ENCODE measurements at places on chromosomes 4 and X. TPM values are rescaled to one million over a fixed set of nuclear protein-coding genes. Genes with fewer than 3 reads are reported as not detected.

GRCh38 chr4:188078116-188078515, 31.3 kb downstream of the TRIML2 start:
- no peak for DNase-seq

DNA sequence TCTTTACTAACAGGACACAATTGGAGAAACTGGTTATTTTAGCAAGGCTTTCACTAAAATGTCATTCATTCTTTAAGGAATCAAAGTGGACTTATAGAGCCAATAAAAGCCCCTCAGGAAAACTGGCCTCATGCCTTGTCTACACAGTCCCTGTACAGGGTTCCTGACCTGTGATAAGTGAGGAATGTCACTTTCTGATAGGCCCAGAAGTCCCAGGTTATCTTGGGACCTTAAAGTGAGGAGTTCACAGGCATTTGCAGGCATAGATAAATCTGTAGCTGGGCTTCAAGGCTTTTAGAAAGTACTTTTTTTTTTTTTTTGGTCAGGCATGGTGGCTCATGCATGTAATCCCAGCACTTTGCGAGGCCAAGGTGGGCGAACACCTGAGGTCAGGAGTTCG, 19.4 kb upstream of the STPG2 start:
- no peak for DNase-seq

DNA sequence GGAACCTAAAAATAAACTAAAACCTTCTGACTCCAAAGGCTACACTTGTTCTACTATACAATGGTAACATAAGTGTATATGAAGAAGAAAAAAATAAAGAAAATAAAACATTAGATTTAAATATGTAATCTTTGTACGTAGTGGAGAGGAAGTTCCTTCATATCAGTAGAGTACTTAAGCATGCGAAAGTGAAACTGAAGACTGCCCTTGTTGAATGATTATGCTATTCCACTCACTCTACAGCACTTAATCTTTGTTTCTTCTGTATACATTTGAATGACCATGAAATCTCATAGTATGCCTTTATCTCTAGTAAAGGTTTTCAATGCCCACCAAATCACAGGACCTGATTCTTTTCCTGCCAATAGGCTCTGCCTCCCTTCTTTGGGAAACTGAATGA, 78.9 kb downstream of the NDST3 start:
- no peak for DNase-seq

DNA sequence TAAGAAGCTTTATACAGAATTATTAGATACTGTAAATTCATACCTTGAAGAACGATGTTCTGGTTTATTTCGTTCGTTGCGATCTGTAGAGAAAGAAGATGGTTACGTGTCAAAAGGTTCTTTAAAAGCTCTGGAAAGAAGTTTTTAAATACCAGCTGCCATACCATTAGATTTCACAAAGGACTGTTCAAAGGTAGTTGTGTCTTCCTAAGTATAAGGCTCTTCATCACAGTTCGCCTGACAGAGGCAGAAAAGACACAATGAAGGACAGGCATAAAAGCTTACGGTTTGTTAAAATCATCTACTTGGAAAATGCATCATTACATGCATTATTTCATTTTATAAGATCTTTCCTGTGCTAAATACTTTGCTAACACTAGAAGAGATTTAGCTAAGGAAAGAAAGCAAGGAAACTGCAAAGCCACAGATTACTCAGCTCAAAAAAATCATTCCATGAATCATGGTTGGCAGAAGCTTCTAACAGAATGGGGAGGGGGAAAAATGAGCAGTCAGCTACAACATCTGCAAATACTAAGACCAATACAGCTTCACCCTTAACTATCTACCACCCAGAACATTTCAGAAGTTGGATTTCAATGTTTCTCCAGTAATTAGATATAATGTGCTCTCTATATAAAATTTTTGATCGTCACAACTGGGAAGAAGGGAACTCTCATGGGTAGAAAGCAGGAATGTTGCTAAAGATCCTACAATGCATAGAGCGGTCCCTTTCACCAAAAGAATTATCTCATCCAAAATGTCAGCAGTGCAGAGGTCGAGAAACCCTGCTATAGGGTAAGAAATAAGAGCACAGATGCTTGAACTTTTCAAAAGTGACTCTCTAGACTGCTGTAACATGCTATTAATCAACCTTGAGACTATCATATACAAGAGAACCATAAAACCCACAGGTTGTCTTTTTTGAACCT, 50.7 kb upstream of the PRSS48 start:
- DNase-seq: no peak

- DNase-seq: no peak
These were observed 159.1 kb upstream of the PITX2 start for GRCh38 chr4:110781944-110782343.

- DNase-seq: no peak
These were observed 24.2 kb downstream of the SULT1E1 start for GRCh38 chr4:69835766-69836165.

DNA sequence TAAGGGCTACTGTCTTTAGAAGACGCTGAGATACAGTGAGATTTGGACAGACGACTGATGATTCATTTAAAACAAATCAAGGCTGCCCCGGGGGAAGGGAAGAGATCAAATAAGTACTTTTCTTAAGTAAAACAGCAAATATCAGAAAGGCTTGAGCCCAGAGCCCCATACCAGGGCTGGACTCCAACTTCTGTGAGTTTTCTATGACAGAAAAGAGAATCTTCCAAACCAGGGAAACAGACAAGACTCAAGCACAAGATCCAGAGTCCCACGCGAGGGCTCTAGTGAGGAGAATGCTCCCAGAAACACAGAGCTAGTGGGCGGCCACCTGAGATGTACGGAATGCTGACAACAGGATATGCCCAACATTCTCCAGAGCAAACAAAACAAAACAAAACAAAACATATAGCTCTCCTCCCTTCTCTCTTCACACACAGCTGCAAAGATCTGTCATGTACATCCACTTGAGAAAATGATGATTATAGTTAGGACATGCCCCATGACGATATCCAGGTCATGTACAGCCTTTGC, 13.1 kb downstream of the ACSL1 start:
- no peak for DNase-seq

- peak; percentile 49 for DNase-seq
These were observed 33.7 kb upstream of the MSL3 start for GRCh38 chrX:11724122-11725017.

GRCh38 chrX:134023851-134024281, 38.5 kb upstream of the GPC3 start:
- DNase-seq: no peak

DNA sequence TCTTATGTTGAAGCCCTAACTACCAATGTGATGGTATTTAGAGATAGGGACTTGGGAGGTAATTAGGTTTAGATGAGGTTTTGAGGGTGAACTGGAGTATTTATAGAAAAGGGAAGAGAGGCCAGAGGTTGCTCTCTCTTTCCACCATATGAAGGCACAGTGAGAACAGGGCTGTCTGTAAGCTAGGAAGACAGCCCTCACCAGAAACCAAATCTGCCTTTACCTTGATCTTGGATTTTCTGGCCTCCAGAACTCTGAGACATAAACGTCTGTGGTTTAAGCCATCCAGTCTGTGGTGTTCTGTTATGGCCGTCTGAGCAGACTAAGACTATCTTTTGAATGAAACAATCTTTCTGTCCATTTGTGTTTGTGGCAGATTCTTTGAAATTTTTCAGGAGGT, 223.7 kb downstream of the PDHA2 start:
- no peak for DNase-seq

GRCh38 chr4:18733961-18734360, 712.4 kb upstream of the LCORL start:
- DNase-seq: no peak

Gene VSIG1
- total RNA-seq: not detected

Gene BMX
- 0.40 TPM for total RNA-seq

Gene STAP1
- total RNA-seq: not detected
